ENCODE measurements at places on chromosomes 3 and 15.

GRCh38 chr15:78879517-78880241 lies 7.0 kb downstream of the MORF4L1 start:
- no peak for DNase-seq

- DNase-seq: no peak
These were observed 3.6 kb downstream of the WWTR1 start for GRCh38 chr3:149654188-149654601.

- no peak for DNase-seq
These were observed 47.5 kb upstream of the IDH2 start for GRCh38 chr15:90149609-90150340.

DNA sequence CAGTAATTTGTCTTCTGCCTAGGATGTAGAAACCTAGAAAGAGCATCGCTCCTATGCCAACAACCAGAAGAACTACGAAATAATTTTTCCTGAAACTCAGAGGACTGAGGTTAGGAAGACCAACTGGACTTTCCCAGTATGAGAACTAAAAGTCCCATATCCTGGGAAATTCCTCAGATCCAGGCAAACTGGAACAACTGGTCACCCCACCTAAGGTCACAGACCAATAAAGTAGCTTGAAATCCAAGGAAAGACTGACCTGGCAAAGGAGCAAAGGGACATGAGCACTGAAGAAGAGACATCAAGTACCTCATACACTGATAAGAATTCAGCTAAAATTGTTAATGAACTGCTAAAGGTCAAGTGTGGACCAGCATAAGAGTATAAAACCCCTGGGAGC lies 6.6 kb downstream of the RPL39L start:
- no peak for DNase-seq

- no peak for DNase-seq
These were observed 709.4 kb upstream of the NR2F2 start for GRCh38 chr15:95620934-95621579.

DNA sequence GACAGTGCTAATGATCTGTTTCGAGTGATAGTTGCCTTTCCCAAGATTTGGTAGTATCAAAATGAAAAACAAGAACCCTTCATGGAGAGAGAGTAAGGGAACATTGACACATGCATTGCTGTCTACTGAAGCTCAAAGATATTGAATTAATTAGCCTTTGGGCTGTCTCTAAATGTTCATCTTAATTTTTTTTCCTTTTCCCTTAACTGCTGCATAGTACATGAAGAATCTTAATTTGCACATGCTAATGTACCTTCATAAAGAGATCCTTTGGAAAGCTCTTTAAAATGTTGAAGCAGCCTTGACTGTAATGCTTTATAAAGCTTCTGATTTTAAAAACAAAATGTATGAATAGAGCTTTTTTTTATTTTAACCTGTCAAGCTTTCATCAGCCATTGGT lies 452.2 kb downstream of the TUSC7 start:
- DNase-seq: no peak

DNA sequence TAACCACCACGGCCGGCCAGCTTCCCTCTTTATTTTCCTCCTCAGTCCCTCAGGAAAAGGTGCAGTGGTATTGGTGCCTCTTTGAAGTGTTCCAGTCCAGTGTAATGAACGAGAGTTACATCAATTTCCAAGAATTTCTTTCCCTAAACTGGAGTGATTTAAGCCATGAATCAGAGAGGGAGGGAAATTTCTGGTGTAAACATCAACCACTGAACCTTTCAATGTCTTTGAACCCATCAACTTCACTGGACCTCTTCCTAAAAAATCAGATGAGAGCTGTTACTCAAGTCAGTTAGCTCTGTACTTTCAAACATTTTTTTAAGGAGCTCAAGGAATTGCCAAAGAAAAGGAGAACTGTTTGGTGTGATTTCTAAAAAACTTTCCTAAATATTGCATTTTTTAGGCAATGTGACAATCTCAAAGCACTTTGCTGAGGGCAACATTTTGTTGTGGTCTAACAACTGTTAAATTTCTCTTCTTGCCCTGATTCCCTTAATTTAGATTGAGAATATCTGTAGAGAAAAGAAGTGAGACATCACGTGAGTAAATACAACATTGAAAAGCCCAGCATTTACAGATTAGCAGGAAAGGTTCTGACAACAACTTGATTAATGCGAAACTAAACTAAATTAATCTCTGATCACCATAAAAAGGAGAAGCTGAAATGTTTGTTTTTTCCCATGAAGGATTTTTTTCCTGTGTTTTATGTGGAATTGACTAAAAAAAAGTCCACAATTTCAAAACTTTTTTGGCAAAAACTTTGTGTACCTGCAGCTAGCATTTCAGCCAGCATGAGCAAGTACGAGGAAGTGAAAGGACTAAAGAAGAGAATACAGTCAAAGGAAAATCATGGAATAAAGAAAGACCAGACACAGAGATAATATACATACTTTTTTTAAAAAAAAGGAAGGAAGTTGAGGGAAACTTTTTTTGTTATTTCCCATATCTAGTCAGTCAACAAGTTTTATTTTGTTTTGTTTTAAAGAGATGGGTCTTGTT lies 9.1 kb upstream of the DAZL start:
- no peak for DNase-seq
